A375 (cell line): ENCODE measurements at places on chromosomes 12 and 14. TPM values are rescaled to one million over a fixed set of nuclear protein-coding genes. Genes with fewer than 3 reads are reported as not detected.

CDH24 gene
- total RNA-seq, result 7.8 and 8.1 TPM in 2 replicates

DENND5B gene
- 11.7 and 18.5 TPM in 2 replicates for total RNA-seq

AICDA gene
- not detected in 2 replicates for total RNA-seq

RAB15 gene
- total RNA-seq, result 3.2 and 4.4 TPM in 2 replicates

CMA1 gene
- not detected in 2 replicates for total RNA-seq

ADCK1 gene
- 2.5 and 3.1 TPM in 2 replicates for total RNA-seq

POTEG gene
- 13.0 and 20.4 TPM in 2 replicates for total RNA-seq
